Stimulated activated CD8-positive, alpha-beta memory T cell treated with anti-CD3 and anti-CD28 coated beads, Interleukin-4, amount 100 ng/mL, for 1 hour (primary cell): ENCODE measurements at places on chromosomes 3 and 15.

GRCh38 chr3:124213641-124214040, 221.7 kb upstream of the ROPN1 start:
- no peak for DNase-seq

- no peak for DNase-seq
These were observed 162.3 kb upstream of the TPM1 start for GRCh38 chr15:62880278-62880677.

DNA sequence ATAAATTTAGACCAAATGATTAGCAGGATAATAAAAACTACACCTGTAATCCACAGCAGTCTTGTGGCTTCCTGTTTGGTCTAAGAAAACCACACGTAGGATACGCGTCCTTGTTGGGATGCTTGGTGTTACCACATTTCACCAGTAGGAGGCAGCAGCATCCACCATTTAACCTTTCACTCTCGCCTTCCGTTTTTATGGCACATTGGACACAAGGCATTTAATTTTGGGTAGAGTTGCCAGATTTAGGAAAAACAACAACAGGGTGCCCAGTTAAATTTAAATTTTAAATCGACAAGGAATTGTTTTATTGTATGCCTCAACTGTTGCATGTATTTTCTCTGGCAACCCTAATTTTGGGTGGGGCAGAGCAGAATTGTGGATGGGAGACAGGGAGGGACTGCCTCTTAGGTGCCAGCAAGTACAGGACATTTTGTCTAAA, 6.3 kb downstream of the LRRC31 start:
- DNase-seq, result peak; percentile 11

GRCh38 chr3:189737071-189737470, 105.9 kb downstream of the TP63 start:
- DNase-seq, result no peak

DNA sequence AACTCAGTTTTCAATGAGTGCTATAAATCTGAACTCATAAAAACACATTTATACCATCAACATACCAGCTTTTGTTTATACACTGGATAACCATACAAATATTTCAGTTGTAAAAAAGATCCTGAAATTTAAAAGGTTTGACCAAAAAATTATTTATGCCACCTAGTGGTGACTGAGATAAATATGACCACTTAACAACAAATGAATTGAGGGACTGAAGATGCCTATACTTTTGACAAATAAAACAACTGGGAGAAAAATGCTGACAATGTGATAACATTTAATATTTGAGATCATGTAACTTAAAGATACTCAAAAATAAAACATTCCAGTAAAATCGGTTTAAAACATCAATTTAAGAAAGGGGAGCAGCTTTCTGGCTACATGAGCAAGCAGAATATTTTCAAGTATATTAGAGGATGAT, 30.4 kb downstream of the ATG3 start:
- no peak for DNase-seq

- no peak for DNase-seq
These were observed 241.2 kb downstream of the PYDC2 start for GRCh38 chr3:191702121-191702520.

DNA sequence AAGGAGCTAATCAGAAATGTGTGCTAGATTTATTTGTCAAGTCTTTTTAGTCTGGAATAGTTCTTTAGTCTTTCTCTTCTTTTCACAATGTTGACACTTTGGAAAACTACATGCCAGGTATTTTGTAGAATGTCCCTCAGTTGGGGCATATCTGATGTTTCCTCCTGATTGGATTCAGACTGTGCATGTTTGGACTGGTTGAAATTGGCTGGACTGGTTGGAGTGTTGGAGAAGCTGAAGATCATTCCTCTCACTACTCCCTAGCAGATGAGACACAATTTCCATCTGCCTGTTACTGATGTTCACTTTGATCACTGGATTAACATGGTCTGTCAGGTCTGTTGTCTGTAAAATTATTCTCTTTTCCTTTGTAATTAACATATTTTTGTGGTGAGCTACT, 3.7 kb downstream of the NME9 start:
- no peak for DNase-seq
